AG10803 (cell line): ENCODE measurements at places on chromosomes 3 and 15.

DNA sequence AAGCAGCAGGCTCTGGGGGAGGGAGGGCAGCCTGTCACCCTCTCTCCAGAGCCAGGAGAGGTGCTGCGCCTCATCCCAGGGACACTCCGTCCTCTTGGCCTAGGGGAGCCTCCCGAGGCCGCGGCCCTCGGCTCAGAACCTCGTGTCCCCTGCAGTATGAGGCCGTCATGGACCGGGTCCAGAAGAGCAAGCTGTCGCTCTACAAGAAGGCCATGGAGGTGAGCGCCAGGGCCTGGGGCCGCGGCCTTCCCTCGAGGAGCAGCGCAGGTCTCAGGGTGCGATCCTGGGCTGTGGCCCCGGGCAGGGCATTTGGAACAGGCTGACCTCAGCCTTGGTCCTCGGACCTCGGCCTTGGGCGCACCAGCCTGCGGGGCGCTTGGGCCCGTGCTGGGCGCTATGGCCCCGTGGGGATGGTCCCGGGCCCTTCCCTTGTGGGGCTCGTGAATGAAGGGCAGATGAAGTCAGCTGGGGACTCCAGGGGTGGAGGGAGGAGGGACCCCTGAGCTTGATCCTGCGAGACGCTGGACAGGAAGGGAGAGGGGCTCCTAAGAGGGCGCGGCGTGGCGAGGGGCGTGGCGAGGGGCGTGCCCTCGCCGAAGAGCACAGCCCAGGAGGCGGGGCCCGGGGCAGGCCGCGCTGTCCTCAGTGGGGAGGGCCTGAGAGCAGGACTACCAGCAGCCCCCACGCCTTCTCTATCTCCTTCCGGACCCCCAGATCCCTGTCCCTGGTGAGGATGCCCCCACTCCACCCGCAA, 32.9 kb downstream of the PSTPIP1 start:
- no peak for DNase-seq

GRCh38 chr15:29034151-29034550, 148.4 kb downstream of the APBA2 start:
- no peak for DNase-seq

DNA sequence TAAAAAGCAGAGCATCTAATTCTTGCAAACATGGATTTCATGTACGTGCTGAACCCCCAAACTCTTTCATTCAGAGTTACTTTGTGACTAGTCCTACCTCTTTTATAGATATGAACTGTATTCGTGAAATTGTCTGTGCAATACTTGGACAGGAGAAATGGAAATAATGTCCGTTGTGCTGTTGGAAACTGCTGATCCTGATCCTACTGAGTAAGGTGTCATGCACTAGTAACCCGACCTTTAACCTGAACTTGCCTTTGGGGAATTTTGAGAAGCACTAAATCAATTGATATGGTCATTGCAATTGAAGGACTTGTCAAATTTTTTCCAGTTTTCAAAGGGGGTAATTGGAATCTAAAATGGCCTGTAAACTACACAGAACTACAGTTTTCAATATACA, 856.4 kb downstream of the ROBO1 start:
- DNase-seq = no peak

GRCh38 chr3:186902154-186902553, 28.2 kb upstream of the ST6GAL1 start:
- DNase-seq = no peak

DNA sequence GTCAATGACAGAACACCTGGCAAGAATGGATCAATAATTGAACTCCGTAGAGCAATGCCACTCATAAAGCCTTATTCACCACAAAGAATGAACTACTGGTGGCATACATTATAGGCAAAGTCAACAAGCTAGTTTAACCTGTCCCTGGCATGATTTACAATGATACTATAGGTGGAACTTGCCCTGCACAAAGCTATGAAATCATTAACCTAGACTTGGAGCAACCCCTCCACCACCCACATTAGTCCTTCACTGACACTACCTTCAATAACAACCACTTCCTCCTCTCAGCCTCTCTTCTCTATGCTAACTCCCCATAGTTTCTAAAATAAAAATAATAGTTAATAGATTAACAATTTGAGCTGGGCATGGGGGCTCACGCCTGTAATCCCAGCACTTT, 54.4 kb downstream of the ACAP2 start:
- no peak for DNase-seq

- no peak for DNase-seq
These were observed 497.9 kb downstream of the IGSF11 start for GRCh38 chr3:118536764-118537163.

DNA sequence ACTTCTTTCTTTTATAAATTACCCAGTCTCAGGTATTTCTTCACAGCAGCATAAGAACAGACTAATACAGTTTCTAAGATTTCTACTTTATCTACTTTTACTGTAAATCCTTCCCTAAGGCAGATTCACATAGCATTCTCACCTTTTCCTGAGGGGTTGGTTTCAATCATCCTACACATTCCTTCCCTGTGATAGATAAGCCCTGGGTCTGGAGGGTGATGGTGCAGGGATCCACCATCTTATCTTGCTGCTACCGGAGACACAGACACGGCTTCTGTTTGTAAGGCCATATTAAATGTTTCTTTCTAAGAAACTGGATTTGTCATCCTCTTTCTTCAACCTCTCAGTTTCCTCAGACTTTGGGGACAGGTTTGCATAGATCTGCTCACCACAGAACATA, 6.1 kb downstream of the IQCF5 start:
- no peak for DNase-seq

GRCh38 chr3:23640471-23641146, 165.1 kb upstream of the UBE2E1 start:
- DNase-seq = no peak

DNA sequence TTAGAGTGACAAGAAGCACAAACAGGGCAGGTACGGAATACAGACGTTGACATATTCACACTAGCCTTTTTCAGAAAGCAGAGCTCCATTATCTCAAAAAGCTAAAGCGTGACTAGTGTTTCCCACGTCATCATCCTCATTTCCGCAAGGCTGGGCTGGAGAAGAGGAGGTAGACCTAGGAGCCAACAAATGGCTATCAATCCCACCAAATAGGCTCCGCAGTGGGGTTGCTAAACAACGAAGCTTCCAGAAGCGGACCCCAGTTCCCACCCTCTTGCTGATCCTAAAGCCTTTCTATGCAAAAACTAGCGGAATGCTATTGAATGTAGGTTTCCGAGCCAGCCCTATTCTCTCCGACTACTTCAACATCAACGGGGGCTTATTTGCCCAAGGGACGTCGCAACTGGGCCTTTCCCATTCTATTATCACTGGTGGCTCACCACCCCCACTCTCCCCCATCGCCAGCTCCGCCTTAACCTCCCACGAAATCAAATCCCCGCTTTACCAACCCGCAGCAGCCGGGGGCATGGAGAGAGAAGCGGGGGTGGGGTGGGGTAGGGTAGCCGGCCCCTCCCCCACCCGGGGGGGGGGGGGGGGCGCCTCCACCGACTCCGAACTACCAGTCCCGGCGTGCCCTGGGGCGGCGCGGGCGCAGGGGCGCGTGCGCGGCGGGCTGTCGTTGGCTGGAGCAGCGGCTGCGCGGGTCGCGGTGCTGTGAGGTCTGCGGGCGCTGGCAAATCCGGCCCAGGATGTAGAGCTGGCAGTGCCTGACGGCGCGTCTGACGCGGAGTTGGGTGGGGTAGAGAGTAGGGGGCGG, at the start of gene MORF4L1:
MORF4L1 (plus strand) TSS at position 736 of the 817 bp plus-strand sequence. CDS start 128 bp downstream, outside the sequence.
- DNase-seq = peak; percentile 95

- DNase-seq = peak; percentile 87
These were observed 21.0 kb downstream of the ZNF385D start for GRCh38 chr3:21729888-21730459.

DNA sequence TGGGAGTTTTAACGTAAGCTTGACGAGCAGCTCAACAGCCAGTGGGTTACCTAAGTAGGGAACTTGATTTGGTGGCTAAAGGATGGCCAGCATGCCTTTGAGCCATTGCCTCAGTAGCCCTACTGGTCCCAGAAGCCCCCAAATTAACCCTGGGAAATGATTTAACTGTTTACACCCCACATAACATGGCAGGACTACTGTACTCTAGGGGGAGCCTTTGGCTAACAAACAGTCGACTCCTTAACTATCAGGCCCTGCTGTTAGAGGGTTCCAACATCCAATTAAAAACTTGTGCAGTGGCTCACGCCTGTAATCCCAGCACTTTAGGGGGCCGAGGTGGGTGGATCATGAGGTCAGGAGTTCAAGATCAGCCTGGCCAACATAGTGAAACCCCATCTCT, 9.4 kb upstream of the SMCO1 start:
- no peak for DNase-seq

DNA sequence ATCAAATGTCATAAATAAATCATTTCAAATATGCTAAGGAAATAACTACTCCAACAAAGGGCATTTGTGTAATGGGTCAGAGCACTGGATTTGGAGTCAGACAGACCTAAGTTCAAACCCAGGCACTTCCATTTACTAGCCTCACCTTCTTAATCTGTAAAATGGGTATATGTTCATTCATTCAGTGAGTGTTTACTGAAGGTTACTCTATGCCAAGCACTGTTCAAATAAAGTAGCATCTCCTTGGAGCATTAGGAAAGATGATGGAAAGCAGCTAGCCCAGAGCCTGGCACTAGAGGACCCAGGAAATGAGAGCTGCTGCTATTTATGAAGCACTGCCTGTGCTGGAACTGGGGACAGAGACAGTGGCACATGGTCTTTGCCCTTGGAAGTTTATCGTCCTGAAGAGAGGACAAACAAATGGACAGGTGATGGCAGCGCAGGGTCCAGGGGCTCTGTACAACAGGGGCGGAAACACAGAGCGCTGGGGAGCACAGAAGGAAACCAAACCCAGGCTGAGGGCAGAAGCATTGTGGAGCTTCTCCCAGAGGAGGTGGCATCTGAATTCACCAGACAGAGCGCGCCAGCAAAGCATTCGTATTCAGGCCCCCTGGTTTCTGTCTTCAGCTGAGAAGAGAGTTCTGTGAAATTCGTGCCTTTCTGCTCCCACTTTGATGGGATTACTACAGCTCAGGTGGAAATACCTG, 19.0 kb downstream of the TM4SF4 start:
- no peak for DNase-seq

GRCh38 chr3:44105571-44105970, 136.1 kb upstream of the TOPAZ1 start:
- DNase-seq = no peak

- DNase-seq = peak; percentile 48
These were observed 2.0 kb upstream of the SOX2 start for GRCh38 chr3:181709537-181710279.

- DNase-seq = peak; percentile 58
These were observed 132.7 kb downstream of the GHSR start for GRCh38 chr3:172315401-172316091.

- no peak for DNase-seq
These were observed 1.7 kb downstream of the GUCA1C start for GRCh38 chr3:108951820-108952501.

- DNase-seq = peak; percentile 84
These were observed 788 bp upstream of the WDR73 start for GRCh38 chr15:84654689-84655453.

DNA sequence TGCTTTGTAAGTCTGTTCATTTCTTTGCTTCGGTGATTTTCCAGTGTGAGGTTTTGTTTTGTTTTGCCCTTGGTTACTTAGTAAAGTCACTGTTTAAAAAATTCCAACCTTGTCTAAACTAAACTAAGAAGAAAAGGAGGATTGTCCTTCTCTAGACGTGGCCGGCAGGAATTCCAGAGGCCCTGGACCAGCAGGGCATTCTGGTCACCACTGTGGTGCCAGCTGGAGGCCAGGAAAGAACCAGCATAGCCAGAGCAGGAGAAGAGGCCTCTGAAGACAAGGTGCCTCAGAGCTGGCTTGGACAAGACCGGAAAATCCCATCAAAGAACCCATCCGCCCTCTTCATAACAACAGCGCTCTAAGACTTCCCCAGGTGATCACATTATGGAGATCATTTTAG, 8.2 kb downstream of the PLOD2 start:
- DNase-seq = no peak

GRCh38 chr3:117788061-117788460, 1078.5 kb downstream of the TUSC7 start:
- DNase-seq = peak; percentile 82

- DNase-seq = no peak
These were observed 449.3 kb downstream of the ROBO2 start for GRCh38 chr3:77489216-77489615.

GRCh38 chr3:149579838-149580542, 77.8 kb downstream of the WWTR1 start:
- peak; percentile 59 for DNase-seq

DNA sequence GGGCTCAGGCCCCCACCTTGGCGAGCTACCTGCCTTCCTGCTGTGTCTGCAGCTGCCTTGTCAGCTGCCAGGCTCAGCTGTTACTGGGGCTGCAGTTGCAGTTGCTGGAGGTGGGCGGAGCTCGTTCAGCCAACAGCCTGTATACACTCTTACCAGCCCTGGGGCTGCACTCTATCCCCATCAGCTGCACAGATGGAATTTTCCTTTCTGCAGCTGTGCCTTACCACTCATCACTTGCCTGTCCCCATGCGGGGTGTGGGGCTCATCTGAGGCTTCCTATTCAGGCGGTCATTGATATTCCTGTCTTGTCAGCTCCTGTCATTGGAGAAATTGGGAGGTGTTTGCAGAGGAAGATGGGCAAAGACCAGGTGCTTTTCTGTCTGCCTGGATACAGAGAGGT, 9.1 kb upstream of the SYN2 start:
- no peak for DNase-seq

DNA sequence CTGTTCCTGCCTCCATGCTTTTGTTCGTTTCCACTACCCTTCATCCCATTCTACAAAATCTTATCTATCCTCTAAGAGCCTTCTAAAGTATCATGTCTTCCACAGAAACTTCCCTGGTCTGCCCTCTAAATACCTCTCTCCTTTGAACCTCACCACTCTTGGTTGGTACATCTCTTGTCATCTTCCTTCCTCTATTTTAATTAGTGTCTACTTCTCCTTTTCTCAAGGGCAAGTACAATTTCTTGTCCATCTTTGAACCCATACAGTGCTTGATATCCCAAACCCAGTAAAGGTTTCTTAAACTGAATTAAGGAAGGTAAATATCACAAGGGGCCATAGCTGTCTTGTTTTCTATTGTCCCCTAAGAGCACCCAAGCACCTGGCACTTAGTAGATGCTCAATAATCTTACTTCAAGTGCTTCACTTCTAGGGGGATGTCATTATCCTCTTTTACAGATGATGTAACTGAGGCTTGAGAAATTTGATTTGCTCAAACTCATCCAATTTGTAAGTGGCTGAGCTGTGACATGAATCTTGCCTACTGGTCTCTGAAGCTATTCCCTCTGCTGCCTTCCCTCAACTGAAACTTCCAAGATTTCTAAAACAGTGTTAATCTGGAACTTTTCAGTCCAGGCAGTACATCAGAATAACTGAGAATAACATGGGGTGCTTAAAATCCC, 2.6 kb upstream of the DAPK2 start:
- no peak for DNase-seq
